Fibroblast of skin of left biceps (primary cell): ENCODE measurements at places on chromosomes 16 and 17.

DNA sequence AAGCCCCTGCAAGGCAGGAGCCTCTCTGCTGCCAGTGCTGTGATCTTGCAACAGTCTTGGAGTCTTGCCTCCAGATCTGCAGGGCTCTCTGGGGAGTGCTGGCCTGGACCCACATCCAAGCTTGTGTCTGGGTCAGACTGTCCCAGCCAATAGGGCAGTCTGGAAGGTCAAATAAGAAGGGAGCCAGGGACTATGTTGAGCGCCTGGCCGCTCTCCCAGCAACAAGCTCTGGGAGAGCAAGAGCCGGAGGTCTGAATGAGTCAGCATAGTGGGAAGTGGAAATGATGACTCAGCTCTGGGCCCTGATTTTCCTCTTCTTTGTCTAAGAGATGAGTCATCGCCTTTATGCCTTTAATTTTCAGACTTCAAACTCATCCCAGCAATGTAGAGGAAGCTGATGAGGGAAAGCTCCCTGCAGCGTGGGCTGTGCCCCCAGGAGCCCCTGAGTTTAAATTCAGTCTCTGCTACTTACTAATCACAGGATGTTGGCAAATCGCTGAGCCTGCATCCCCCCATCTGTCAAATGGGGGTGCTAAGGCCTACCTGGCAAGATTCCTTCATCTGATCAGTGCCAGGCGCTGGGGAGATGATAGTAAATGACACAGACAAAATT is 43.6 kb upstream of the HAPSTR1 start:
- DNase-seq: peak; percentile 97

- no peak for DNase-seq
These were observed 7.3 kb upstream of the ALOX15 start for GRCh38 chr17:4648741-4649140.

DNA sequence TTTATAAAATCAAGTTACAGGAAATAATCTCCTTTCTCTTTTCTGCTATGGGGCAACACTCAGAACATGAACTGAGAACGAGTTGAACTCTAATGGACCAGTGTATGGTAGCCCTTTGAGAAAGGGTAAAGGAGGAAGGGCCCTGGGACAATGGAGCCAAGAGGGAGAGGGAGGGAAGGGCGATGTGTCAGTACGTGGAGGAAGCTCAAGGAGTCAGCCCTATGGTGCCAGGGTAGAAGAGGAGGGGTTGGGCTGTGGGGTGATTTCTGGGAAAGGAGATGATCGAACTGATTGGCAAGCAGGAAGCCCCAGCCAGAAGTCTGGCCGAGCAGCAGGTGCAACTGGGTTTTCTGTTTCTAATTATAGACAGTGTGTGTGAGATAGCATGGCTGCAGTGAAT is 4.3 kb upstream of the WIPI1 start:
- DNase-seq: no peak

DNA sequence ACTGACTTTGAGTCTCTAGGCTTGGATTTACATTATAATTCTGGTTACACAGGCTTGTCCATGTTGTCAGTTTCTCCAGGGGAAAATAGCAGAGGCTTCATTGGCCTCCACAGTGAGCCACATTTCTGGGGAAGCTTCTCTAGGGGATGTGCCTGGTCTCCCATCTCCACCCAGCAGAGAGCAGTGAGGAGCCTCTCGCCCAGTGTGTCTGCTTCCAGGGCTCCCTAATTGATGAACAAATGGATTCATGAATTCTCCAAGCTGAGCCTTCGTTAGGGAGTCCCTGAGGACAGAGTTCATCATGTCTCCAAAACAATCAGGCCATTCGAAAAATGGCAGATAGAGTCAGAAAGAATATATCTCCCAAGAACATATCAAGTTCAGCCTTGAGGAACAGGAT is 162.4 kb upstream of the TOX3 start:
- DNase-seq: no peak

DNA sequence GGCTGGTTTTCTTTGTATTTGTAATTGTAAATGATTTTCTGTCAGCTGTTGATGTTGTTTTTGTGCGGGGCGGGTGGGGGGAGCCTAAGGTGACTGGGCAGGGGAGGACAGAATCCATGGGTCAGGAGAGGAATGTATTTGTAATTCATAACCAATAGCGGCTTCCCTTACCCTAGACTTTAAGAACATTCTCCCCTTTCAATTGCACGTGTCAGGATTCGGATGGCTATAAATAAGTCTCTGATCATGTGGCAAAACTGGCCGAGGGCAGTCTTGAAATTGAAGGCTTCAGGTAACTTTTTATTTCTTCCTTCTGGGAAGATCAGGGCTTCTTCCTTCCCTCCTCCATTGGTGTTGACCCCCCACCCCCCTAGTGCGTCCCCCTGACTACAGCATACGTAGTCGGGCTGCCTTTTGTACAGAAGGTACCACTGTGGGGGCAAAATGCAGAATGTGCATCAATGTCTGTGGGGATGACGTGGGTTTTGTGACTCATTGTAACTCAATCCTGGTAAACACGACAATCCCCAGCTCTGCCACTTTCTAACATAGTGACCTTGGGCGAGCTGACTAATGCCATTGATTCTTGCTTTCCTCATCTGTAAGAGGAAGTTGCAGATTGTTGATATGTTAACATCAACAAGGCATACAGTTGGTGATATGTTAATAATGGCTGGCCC is 16.2 kb downstream of the MARCHF10 start:
- DNase-seq: no peak

- no peak for DNase-seq
These were observed 12.9 kb upstream of the CACNG5 start for GRCh38 chr17:66822009-66822408.

- no peak for DNase-seq
These were observed 118.4 kb downstream of the CCDC182 start for GRCh38 chr17:57626520-57627210.

DNA sequence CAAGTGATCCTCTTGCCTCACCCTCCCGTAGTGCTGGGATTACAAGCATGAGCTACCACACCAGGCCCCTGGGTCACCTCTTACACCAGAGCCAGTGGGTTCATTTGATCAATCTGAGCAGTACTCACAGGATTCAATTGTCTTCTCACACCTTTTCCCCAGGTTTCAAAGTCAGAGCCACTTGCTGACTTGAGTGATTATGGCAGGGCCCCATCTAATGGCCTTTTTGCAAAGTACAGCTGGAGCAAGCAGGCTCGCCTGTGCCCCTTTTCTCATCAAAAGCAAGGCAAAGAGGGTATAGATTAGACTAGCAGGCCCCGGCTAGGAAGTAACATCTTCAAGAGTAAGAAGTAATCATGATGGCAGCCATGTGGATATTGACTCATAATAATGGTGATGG is 114.8 kb upstream of the NOL11 start:
- peak; percentile 5 for DNase-seq

- DNase-seq: no peak
These were observed 269.5 kb downstream of the HS3ST3A1 start for GRCh38 chr17:13332207-13332606.

GRCh38 chr17:144936-145670 is 7.7 kb downstream of the SCGB1C2 start:
- DNase-seq: no peak

DNA sequence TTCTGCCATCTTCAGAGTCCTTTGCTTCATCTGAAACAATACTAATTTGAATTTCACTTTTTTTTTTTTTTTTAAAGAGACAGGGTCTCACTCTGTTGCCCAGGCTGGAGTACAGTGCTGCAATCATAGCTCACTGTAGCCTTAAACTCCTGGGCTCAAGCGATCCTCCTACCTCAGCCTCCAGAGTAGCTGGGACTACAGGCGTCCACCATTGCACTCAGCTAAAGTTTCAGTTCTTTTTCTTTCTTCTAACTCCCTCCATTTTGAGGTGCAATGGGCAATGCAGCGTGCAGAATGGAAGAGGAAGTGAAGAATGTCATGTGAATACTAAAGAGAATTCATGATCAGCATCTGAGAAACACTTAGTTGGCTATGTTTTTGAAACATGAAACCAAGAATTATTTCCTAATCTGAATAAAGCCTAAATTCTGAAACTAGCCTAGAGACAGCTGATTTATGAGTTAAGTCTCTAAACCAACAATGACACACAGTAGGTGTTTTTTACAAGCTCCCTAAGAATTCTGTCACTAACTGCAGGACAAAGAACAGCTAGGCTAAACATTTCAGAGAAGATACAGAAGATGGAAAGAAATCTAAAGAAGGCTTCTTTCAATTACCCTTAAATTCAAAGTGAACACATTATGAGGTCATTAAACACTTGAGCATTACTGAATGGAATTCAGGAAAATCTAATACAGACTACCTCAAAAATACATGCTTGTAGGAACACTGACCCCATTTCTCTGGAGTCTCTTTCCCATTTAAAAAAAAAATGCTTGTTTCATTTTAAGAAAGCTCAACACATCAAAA is 21.0 kb downstream of the SNN start:
- DNase-seq: no peak

DNA sequence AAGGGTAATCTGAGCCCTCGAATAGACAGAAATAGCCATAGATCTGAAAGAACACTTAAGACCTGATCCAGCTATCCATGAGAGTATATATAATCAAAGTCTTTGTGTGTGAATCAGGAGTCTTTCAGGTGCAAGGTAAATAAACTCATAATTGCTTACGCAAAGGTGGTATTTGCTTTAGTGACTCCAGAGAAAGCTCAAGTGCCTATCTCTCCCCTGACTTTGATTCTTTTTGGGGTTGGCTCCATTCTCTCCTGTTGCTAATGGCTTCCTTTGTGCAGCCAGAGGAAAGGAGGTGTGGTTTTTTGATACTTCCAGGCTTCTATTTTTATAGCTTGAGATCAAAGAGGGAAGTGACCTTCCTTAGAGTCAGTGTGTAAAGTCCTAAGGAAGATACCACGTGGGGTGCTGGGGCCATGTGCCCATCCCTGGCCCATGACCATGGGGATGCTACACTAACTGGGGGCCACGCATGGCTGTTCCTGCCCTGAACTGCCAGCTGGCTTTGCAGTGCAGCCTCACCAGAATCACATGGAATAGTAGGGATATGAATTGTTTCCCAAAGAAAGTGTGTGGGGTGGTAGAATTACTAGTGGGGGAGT is 45.8 kb downstream of the TENT4B start:
- no peak for DNase-seq

- peak; percentile 28 for DNase-seq
These were observed 376.3 kb downstream of the CNTNAP4 start for GRCh38 chr16:76653390-76654026.

- DNase-seq: no peak
These were observed 176.3 kb upstream of the TNRC6C start for GRCh38 chr17:77782201-77782600.

DNA sequence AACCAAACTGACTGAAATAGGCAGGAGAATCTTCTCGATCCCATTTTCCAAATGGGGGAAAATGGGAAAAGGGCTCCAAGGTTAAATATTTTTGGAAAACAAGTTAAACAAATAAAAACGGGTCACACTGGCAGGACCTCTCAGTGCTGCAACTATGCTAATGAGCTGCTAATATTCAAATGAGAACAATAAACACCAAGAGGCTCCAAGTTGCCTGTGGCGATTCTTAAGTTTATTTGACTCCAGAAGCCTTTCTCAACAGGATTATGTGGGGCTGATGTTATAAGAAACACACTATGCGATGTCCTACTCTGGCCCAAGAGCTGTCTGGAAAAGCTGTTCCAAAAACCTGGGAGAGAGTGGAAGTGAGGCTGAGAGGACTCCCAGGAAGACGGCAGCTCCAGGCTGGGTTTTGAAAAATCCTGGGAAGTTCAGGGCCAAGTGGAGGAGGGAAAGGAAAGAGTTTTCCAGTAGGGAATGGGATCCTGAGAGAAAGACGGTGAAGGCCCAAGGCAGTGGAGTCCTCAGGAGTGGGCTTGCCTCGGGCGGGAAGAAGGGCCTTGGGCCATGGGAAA is 21.4 kb downstream of the WNT3 start:
- no peak for DNase-seq

DNA sequence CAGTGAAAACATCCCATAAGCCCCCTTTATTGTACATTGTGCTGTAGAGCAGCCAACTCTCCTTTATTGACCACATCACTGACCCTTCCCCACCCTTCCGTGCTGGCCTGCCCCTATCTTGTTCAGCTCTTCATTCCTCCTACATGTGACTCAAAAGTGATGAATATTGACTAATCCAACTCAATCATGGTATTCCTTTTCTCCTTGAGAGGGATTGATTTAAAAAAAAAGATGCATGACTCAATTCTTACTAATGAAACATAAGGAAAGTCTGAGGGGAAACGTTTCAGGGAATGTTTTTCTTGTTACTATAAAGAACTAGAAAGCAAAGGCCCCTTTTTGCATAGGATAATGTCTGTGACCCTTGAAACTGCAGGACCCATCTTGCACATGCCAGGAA is 125.2 kb upstream of the SOX9 start:
- no peak for DNase-seq

DNA sequence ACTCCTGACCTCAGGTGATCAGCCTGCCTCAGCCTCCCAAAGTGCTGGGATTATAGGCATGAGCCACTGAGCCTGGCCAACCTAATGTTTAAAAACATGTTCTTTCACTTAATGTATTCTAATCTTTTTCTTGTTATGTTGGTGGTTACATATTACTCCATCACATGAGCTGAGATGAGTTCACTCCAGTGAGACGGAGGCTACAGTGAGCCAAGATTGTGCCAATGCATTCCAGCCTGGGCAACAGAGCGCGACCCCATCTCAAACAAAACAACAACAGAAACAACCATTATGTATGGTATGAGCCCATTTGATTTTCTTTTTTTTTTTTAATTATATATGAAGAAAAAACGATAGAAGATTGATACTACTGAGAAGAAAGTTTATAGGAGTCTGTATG is 39.6 kb downstream of the SLC39A11 start:
- no peak for DNase-seq

- no peak for DNase-seq
These were observed 1.5 kb upstream of the CCDC57 start for GRCh38 chr17:82214012-82214628.

DNA sequence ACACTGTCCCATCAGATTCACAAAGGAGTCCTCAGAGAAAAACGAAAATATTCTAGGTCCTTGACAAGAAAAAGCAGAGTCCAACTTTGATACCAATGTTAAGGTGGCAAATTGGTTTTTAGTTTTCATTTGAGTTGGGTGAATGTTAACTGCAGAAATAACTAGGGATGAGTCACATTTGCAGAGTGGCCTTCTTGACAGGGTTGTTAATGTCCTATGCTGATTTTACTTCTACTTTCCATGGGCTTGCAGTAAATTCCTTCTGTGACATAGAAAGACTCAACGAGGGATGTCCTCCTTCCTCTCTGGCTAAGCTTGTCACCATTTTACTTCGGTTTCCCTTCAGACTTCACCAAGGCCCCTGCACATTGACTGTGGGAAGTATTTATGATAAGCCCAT is 47.2 kb upstream of the ICAM2 start:
- DNase-seq: no peak

DNA sequence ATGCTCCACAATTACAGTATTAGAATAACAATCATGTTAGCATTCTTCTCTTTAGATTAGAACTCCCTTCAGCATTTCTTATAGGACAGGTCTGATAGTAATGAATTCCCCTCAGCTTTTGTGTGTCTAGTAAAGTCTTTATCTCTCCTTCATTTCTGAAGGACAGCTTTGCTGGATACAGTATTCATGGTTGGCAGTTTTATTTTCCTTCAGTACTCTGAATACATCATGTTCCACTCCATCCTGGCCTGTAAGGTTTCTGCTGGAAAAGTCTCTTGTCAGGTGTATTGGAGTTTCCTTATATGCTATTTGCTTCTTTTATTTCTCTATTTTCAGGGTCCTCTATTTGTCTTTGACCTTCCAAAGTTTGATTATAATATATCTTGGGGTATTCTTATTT is 4.0 kb upstream of the ABCA10 start:
- DNase-seq: no peak

- no peak for DNase-seq
These were observed 5.0 kb upstream of the HOXB9 start for GRCh38 chr17:48630925-48631692.

GRCh38 chr17:688100-688989 is 26.3 kb downstream of the VPS53 start:
- DNase-seq: no peak

- no peak for DNase-seq
These were observed 9.5 kb upstream of the MRC2 start for GRCh38 chr17:62617894-62618472.
